ENCODE measurements at places on chromosomes 4 and X. TPM values are rescaled to one million over a fixed set of nuclear protein-coding genes. Genes with fewer than 3 reads are reported as not detected.

DNA sequence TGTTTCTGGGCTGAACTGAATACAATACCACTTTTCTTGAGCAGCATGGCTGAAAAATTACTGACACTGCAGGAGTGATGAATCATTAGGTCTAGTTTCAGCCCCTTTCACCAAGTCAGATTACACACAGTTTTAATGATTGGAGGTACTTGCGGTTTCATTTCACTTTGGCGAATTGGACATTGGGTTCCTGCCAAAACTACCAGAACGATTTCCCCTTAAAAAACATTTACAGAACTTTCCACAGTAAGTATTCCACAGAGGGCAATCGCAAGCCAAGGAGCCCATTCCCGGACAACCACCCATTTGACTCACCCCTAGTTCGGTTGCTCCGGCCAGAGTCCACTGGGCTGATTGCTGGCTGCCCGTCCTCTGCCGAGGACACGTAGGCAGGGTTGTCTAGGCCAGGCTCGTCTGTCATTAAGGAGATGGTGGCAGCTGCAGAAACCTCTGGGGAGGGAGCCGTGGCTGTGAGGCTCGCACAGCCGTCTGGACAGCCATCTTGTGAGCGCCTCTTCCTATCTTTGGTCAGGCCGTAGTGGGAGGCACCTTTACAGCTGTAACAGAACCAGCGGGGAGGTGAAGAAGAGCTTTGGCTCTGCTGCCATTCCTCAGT, 83.5 kb downstream of the LNX1 start:
- no peak for DNase-seq

- DNase-seq: no peak
Measured at GRCh38 chr4:105572296-105572695, 19.9 kb downstream of the ARHGEF38 start.

DNA sequence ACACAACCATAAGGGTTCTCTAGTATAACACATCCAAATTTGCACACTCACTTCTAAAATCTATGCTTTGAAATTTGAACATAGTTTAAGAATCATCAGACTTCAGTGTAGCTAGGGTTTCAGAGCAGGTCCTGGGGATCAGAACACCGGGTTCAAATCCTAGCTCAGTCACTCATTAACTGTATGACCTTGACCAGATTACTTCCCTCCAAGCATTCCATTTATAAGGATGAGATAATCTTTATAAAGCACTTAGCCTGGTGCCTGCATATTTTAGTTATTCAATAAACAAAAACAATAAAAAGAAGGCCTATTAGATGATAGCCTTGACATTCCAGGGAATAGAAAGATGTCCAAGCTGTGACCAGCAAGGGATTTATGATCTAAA, 4.8 kb upstream of the STBD1 start:
- DNase-seq: no peak

GRCh38 chrX:24934279-24934678, 81.5 kb downstream of the ARX start:
- DNase-seq: no peak

DNA sequence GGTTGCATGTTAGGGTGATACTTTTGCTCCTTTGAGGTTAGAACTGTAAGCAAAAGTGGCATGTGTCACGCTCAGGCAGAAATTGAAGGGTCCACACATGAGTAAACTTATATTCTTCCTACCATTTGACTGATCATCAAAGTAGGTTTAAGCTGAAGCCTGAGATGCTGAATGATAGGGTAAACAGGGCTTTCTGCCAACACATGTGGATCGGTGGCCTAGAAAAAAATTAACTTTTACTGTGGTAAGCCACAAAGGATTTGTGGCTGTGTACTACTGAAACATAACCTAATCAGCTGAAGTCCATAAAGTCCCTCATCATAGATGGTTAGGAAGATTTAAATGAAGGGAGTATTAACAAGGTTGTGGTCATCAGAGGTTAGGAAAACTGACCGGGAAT, 1070.1 kb downstream of the STPG2 start:
- DNase-seq: no peak

DNA sequence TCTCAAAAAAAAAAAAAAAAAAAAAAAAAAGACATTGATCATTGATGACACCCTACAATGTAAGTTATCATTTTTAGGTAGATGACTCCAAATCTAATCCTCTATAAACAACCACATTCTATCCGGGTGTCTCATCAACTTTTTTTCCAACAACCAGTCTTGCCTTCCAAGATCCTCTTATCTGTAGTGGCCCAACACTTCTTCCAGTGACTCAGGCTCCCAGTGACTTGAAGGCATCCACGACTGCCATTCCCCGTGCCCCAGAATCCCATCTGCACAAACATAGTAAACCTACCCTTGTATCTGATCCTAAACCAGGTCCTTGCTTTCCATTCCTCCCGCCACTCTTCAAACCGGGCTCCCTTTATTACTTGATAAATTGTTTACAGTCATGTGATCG, 15.6 kb upstream of the TSPAN5 start:
- DNase-seq: no peak

- no peak for DNase-seq
Measured at GRCh38 chr4:118823471-118823870, 12.5 kb downstream of the SEC24D start.

DNA sequence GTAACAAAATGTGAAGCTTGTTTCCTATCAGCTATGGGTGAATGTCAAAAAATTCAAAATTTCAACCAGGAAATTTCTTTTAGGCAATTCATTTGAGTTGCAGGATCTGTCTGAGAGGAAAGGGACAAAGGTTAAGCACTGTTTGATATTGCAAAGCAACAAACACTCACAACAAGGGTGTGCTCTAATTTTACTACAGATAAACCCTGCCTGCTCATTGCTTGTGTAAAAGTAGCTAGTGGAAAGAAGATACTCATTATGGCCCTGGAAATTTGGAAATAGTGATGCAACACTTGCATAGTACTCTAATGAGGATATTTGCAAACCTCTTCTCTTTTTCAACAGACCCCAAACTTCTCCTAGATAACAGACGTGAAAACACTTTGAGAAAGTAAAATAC, 27.1 kb downstream of the FAM47E start:
- no peak for DNase-seq

- no peak for DNase-seq
Measured at GRCh38 chr4:58111818-58112217, 1001.6 kb upstream of the IGFBP7 start.

DNA sequence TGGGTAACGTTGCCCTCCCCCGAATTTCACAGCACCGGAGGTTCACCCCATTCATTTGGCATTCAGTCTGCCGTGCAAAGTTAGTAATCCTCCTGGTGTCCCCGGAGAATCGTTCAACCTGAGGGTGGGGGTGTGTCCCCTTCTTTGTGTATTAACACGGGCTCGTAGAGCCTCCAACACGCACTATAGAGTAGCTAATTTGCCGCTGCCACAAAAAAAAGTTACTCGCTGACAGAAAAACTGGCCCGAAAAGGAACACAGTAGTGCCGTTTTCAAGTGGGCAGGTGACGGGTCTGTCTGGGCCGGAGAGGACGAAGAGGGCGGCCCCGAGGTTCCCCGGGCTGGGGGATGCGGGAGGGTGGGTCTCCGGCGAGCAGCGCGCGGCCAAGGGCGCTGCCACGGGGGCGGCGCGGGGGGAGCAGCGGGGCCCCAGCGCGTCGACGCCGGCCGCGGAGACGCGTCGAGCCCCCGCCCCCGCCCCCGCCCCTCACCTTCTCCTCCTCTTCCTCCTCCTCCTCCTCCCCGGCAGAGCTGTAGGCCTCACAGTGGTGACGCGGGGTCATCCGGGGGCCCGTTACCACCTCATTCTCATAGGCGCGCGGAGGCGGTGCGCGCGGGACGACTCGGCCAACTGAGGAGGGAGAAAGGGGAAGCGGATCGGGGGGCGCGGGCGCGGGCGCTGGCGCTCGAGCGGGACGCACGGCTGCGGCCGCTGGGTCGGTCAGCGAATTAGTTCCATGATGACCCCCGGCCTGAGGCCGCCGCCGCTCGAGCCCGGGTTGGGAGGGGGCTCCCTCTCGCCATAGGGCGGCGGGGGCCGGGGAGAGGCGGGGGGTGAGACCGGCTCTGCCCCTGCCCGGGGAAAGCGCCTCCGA, 571 bp downstream of the CCNI start:
- DNase-seq: peak; percentile 70

GRCh38 chr4:38868059-38868960, 704 bp downstream of the FAM114A1 start:
- peak; percentile 32 for DNase-seq

The ADH1B gene
- 312 TPM for total RNA-seq

The LIMCH1 gene
- 169 TPM for total RNA-seq

The GYPB gene
- total RNA-seq: not detected

The TREX2 gene
- total RNA-seq: 0.55 TPM

The USP46 gene
- total RNA-seq: 18.2 TPM

The SLC26A1 gene
- total RNA-seq: 0.35 TPM
